Activated B cell treated with CpG ODN at 0.5 μM for 24 hours (primary cell): ENCODE measurements at places on chromosomes 5 and 9.

GRCh38 chr5:122078116-122079110, at the start of gene LOX:
LOX (minus strand) TSS chr5:122078259; CDS start chr5:122077985, 274 bp downstream.
- no peak for DNase-seq

DNA sequence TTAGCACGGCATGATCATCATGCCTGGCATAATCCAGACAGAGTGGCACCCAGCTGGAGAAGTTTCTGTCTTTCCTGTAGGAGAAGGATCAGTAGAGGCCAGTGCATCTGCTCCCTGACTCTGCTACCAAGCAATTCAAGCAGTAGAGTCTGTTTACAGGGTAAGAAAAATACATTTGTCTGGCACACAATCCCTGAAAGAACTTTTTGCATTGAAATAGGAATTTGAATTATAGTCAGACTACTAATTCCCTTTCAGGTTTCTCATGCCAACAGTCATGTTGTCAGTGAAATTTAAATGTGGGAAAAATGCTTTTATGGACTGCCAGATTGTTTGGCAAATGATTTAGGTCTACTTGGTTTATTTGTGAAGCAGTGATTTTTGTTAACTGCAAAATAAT, 125.6 kb downstream of the RAB3C start:
- no peak for DNase-seq

DNA sequence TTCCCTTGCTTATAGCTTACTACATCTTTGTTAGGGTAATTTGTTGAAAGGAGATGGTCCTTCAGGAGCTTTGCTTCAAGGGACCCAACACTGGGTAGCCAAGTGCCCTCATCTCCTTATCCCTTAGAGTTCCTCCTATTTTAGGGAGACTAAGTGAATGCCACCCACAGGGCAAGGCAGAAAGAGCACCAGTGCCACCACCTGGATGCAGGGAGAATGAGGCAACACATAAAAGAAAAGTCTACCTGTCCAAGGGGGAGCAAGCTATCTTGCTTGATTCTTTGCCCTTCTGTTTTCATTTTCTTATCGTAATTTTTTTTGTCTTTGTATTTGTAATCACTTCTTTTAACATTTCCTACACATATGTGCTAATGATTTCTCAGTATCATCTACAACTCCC, 205.5 kb downstream of the NPR3 start:
- DNase-seq, result no peak

DNA sequence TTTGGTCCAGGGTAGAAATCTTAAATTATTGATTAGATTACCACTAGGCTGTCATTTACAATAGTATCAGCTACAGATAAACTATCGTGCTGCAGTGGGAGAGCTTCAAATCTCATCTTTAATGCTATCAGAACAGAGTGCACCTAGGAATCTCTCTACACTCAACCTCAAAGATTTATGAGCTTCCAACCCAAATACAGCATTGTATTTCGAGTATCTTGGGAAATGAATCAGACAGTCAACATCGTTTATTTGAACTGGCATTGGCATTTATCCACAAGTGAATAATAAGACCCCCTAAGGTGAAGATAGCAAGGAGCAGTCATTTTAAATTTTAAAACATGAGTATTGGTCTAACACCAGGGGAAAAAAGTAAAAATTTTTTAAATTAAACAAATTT, 1203.2 kb downstream of the CDH12 start:
- no peak for DNase-seq

DNA sequence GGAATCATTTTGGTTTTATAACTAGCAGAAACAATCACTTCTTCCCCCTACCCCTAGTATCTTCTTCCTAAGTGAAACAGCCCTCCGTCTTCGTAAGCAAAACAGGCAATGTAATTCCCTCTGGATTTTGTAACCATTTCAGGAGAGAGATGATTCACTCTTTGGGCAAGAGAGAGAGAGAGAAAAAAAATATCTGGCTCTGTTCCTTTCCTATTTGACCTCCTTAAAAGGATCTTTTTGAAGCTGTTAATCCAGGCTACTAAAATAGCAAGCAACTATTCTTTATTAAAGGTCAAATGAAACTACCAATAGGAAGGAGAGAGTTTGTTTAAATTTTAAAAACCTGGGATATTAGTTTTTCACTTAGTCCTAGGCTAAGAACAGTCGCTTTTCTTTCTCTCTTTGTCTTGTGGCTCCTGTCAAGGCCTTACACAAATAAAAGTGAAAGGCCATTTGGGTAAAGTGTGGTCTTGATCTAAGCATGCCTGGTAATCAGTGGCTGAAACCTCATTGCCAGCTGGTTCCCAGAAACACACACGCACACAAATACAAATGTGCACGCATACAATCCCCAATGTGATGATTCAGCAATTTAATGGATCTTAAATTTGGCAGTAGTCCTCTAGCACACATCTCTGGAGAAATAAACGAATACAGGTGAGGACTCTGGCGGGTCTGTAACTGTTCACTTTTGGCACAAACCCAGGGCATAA, 70.2 kb downstream of the PRUNE2 start:
- no peak for DNase-seq

- DNase-seq, result no peak
These were observed 192.4 kb downstream of the ADAMTSL1 start for GRCh38 chr9:18666348-18666747.

DNA sequence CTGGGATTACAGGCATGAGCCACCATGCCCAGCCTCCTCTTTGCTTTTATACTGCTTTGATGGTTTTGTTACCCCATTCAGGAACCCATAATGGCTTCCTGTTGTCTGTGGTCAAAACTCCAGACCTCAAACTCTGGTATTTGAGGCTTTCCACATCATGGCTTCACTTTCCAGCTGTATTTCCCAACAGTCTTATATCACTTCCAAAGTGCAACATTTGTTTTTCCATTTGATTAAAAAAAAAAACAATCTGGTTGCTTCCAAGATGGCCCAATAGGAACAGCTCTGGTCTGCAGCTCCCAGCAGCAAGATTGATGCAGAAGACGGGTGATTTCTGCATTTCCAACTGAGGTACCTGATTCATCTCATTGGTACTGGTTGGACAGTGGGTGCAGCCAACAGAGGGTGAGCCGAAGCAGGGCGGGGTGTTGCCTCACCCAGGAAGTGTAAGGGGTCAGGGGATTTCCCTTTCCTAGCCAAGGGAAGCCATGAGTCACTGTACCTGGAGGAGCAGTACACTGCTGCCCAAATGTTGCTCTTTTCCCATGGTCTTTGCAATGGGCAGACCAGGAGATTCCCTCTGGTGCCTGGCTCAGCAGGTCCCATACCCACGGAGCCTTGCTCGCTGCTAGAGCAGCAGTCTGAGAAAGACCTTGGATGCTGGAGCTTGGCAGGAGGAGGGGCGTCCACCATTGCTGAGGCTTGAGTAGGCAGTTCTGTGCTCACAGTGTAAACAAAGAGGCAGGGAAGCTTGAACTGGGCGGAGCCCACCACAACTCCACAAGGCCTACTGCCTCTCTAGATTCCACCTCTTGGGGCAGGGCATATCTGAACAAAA, 458.4 kb downstream of the KDM4C start:
- DNase-seq, result no peak

GRCh38 chr9:14311956-14312685, 1.8 kb downstream of the NFIB start:
- DNase-seq, result no peak

- no peak for DNase-seq
These were observed 66.4 kb downstream of the POU5F2 start for GRCh38 chr5:93674866-93675459.

DNA sequence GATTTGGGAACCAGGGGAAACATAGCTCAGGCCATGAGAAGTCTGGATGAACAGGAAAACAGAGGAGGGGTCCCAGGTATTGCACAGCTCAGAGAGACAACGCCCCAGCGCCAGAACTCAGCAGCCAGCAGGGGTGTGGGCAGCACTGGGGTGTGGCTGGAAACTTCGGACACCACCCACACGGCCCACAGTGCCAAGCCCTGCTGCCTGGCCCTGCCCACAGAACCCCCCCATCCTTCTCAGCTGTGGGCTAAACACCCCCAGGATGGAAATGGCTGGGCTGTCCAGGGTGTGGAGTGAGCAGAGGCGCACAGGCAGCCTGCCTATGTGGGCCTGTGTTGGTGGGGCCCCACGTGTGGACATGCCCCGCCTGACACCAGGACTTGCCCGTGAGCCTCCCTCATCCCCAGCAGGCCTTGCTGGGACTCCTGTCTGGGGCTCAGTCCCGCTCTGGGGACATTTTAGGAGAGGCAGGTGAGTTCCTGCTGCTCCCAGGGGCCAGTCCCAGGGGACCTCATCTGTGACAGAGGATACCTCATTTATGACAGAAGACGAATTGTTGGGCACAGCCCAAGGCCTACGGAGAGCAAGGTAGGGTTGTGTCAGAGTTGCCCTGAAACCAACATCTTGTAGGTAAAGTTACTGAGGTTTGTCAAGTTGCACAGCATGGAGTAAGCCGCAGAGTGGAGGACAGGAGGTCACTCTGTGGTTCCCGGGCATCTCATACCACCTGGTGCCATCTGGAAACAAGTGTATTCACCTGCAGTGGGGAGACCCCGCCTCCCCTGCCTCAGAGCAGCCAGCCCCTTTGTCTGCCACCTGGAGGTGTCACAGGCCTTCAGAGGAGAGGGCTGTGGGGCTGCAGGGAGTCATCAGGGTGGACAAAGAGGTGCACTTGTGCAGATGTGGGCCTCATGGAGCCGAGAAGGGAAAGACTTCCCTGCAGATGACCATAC, 183.2 kb downstream of the AUH start:
- DNase-seq, result no peak

GRCh38 chr9:3516667-3517330, 9.0 kb downstream of the RFX3 start:
- no peak for DNase-seq

GRCh38 chr5:95823218-95823737, 752 bp upstream of the GLRX start:
- no peak for DNase-seq

DNA sequence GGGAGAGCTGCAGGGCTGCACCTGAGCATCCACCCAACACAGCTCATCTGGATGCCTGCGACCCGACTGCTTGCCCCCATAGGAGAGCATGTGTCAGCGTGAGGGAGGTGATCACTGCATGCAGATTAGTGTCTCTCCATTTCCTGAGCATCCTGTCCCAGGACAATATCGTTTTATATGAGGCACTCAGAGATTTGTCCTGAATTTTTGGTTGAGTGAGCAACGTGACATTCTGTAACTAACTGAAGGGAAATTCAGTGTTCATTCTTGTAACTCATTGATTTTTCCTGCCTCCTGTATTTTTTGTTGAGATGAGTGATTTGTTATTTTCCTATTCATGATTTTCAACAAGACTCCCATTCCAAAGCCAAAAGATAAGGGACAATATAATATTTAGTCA, 20.7 kb upstream of the ANKRD34B start:
- no peak for DNase-seq

DNA sequence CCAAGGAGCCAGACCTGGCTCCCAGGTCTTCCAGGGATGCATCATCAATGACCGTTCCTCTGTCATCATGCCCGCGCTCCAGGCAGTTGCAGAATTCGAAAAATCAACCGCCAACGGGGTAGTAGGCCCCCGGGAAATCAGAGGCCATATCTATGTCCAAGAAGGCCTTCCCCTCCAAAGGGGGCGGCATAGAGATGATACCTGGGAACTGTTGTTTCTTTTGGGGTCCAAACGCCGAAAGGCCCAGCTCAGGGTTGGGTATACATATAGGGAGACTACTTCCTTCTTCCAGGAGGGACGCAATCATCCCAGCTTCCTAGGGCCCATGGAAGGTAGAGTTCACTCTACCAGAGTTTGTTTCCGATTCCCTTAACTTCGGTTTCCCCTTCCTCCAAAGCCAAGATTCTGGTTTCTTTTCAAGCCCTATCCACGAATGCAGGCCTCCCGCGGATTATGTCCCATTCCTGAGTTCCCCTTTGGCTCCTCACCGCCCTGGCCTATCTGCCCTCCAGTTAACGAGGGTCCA, 754 bp downstream of the DCAF12 start:
- no peak for DNase-seq

GRCh38 chr9:135215571-135216161, 128.2 kb downstream of the OLFM1 start:
- no peak for DNase-seq

- DNase-seq, result no peak
These were observed 91.1 kb downstream of the TARS1 start for GRCh38 chr5:33531824-33532223.

DNA sequence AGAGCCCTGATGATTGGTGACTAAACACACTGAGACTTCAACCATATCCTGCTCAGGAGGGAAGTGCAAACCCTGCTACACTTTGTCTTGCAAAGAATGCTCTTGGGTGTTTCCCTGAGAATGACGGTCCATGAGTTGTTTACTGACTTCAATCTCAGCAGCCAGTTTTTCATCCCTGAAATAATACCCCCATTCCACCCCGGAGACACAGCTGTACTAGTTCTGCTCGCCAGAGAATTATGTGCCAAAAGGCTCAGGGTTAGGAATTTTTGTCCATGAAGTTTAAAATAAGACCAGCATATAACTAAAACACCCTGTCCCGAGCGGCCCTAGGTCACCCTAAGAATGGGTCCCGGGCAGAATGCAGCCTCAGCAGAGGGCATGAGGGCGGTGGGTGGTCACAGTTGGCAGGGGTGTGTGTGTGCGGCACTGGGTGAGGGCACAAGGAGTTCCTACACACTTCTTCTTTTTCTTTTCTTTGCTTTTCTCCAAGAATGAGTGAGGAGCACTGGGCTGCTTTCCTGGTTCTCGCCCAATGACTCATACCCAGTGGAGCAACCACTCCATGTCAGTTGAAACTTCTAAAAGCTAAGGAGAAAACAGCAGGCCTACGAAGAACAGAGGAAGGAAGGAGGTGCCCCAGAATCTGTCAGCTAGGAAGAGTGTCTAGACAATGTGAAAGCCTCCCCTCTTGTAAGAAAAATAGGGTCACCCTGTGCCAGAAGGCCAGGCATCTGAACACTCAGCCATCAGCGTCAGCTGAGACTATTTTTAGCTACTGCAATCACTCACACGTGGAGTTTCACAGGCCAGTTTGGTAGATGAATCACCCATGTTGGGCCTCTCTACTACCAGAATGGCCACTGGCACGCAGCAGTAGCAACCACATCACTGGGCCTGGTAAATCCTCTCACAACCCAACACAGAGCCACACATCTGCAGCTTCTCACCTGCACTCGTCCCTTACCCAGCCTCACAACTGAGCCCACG, 105.9 kb downstream of the DPYSL3 start:
- no peak for DNase-seq

DNA sequence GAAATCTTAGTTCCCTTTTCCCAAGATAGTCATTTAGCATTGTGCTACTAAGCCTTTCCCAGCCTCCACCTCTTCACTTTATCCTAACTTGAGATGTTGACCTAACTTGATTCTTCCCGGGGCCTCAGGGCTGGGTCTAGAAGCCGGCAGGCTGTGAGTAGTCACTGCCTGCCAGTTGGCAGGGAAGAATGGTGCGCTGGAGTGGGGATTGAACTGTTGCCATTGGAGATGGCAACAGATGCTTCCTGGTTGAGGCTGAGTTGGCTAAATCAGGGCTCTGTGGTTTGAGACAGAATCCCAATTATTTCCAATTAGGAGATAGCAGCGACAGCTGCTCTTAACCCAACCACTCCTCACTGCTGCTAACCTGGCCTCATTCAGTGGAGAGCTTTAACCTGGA, 343.1 kb downstream of the BRINP1 start:
- DNase-seq, result no peak

- DNase-seq, result no peak
These were observed 232.8 kb upstream of the ZNF608 start for GRCh38 chr5:124979251-124979650.
